Renal cortical epithelial cell (primary cell): ENCODE measurements at places on chromosomes 3 and 15.

DNA sequence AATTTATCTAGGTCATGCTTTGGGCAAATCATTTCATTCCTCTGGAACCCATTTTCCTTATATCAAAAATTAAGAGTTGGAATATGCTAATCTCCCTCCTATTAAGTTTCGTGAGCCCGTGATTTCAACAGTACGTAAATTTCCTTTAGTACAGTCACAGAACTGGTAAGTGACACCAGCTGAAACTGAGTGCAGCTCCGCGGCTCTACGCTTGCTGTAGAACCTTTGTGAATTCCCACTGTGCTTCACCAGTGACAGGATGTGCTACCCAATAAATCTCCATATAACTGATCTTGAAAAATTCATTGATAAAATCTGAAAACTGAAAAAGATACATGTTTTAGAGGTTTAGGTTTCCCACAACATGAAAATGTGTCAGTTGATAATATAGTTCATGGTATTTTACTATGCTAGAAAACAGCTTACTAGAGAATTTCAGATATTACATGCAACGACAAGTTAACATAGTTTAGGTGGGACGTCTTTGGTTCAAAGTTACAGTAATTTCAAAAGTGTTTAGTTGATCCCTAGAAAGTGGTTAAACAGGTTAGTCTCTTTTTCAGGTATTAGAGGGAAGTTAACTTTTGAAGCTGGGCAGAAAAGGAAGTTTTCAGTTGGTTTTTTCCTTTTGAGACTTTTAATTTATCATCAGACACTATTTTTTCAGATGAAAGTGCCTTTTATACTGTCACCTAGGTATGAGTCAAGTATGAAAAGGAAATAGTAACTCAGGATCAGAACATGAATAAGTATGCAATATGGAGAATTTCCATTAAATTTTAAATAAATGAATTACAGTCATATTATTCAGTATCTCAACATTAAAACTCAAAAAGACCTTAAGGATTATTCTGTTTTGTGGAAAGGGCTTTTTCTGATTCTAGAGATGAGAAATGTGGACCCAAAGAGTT lies 57.0 kb downstream of the PPARG start:
- no peak for DNase-seq

GRCh38 chr15:98858610-98859023 lies 149.0 kb downstream of the PGPEP1L start:
- DNase-seq: no peak

GRCh38 chr3:118550122-118550521 lies 484.5 kb downstream of the IGSF11 start:
- DNase-seq: no peak

DNA sequence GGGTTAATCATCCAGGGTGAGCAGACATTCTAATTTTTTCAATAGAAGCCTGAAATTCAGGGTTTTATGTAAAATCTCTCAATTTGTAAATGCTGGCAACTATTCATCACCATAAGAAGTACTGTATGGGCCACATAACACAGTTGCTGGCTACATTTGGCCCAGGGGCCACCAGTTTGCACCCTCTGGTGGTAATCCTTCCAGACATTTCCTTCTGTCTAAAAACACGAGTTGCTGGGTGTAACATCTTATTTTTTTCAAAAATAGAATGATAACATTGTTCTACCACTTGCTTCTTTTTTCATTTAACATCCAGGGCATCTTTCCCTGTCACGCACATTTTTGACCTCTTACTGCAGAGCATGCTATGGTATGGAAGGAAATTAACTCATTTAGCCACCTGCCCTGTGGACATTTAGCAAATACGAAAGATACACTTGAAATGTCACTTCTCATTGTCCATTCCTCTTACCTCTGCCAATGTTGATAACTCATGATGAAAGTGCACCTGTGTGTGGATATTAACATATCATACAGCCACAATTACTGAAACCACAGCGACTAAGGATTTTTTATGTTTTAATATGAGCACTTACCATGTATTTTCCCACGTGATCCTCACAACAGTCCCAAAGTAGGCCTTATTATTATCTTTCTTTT lies 117.5 kb upstream of the ARHGEF3 start:
- DNase-seq: no peak

DNA sequence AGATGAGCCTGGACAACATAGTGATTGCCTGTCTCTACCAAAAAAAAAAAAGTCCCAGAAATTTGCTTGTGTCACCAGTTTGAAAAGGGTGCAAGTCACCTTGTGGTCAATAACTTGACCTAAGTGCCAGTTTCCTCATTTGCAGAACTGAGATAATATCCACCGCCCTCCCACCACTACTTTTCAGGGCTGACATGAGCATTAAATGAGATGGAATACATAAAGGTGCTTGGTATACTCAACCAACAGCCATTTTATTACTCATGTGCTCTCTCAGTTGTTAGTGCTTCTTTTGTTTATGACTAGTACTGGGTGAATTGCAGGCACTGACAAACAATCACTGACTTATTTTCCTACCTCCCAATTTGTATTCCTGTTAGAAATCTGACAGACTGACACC lies 340.5 kb upstream of the SATB1 start:
- DNase-seq: no peak

- DNase-seq: peak; percentile 67
These were observed 349.7 kb downstream of the TUSC7 start for GRCh38 chr3:117059067-117059955.

GRCh38 chr3:195450731-195451229 lies 8.0 kb upstream of the ACAP2 start:
- DNase-seq: peak; percentile 68

DNA sequence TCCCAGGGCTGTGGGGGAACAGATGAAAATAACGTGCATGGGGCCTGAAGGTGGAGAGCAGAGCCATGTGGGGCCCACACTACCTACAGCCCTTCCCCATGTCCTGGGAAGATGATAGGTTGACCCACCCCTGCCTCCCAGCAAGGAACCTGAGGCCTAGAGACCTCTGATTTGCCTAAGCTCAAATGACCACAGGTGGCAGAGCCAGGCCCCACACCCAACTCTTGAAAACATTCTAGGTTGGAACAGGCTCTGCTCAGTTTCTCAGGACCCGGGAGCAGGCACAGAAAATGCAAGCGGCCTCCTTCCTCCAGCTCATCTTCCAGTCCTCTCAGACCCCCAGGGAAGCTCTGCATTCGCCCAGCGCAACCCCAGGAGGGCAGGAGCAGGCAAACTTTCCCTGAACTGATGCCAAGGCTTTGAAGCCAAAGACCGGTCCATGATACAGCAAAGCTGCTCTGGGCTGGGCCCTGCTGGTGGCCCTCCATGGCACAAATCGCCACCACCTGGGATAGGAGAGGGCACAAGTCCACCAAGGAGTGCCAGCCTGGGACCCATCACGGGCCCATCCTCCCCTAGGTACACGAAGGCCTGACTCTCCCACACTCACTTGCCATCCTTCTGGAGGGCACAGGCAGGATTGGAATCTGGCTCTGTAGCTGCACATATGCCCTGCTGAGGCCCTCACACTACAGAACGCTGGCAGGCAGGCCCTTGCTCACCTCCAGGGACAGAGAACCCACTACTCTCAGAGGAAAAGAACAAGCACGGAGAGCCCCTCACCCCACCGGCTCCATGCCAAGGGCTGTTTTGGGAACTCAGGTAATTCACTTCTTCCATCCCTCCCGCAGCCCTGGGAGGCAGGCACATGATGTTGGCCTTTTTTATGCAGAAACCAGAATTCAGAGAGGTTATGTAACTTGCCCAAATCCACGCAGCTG lies 51.0 kb upstream of the FURIN start:
- DNase-seq: no peak

DNA sequence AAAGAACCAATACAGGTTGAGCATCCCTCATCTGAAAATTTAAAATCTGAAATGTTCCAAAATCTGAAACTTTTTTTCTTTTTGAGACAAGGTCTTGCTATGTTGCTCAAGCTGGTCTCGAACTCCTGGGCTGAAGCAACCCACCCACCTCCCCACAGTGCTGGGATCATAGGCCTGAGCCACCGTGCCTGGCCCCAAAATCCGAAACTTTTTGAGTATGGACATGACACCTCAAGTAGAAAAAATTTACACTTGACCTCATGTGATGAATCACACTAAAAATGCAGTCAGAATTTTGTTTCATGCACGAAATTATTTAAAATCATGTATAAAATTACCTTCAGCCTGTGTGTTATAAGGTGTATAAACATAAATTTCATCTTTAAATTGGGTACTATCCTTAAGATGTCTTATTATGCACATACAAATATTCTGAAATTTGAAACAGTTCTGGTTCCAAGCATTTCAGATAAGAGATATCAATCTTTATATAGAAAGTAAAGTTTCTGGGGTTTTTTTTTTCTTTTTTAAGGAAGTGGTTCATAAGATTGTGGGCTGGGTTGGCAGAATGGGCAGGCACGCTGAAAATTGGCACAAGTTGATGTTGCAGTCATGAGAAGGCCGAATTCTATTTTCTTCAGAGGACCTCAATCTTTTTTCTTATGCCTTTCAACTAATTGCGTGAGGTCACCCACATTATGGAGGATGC lies 72.5 kb downstream of the SPRED1 start:
- DNase-seq: no peak

DNA sequence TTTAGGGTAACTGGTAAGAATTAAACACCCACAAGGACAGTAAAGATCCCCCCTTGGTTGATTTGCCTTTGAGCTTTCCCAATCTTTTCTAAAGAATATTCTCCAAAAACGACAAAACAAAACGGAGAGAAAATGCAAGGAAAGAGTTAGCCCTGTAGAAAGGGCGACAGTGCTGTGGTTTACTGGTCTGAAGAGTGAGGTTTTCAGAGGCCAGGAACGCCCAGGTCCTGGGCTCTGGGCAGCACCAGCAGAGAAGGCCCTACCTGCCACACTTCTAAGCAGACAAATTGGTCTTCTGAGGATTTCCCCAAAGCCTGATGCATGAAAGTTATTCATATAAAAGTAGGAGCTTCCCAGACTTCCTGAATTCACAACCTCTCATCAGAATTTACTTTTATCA lies 119.3 kb downstream of the KCNMB2 start:
- no peak for DNase-seq

GRCh38 chr15:49137861-49138260 lies 17.5 kb downstream of the COPS2 start:
- DNase-seq: peak; percentile 36

DNA sequence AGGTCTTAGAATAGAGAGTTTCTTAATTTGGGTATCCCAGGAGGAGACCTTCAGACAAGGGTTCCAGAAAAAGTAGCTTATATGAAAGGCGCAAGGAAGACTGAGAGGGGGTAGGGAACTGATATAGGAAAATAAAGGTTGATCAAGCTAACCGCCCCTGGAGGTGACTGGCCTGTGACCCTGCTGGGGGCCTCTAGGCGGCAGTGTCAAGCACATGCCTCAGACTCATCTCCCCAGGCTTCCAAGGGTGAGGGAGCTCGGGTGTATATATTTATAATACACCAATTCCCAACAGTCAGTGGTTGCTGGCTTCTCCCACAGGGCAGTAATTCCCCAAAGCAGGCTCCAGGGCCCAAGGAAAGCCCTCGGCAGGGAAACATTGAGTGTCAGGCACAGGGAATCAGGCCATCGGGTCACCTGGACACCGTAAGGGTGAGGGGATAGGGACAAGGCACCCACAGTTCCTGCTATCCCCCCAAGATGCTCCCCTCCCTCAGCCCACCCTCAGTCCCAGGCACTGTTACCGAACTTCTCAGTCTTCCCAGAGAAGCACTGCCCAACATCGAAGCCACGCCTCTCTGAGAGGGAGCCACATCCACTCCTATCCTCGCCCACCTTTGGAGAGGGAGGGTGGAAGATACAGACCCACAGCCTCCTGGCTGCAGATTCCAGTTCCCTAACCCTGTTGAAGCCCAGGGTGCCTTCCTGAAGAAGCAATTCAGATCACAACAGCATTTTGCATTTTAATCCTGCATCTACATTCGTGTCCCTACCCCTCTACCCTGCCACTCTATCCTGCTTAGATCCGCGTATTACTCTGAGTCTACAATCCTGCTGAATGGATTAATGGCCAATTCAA lies 19.5 kb upstream of the CAV3 start:
- DNase-seq: no peak

DNA sequence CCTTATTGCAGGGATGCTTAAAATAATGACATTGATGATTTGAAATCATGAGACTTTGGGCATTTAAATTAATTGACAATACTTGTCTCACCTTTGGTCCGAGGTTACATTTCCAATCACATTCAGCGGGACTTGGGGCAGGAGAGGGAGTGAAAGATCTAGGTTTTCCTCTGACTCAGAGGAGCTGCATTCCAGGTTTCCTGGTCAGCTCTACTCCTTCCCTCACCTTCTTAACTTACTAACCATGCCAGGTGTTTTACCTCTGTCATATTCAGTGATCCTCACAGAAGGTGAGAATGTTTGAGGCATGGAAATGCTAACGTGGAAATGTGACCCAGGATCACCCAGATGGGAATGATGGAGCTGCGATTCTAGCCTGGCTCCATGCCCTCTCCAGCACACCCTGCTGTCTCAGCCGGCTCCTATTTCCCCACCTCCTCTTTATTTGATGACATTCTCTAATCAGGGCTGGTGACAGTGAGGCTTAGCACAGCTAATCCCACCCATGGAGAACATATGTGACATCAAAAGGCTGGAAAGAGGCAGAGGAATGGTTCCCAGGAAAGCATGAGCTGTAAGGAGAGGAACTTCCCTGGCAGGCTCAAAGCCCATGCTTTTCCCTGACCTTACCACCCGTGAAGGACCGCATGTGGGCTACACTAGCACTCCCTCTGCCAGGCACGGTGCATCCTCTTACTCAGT lies 38.7 kb downstream of the THSD4 start:
- DNase-seq: peak; percentile 57

- no peak for DNase-seq
These were observed 195.8 kb downstream of the BBX start for GRCh38 chr3:107718547-107718946.

DNA sequence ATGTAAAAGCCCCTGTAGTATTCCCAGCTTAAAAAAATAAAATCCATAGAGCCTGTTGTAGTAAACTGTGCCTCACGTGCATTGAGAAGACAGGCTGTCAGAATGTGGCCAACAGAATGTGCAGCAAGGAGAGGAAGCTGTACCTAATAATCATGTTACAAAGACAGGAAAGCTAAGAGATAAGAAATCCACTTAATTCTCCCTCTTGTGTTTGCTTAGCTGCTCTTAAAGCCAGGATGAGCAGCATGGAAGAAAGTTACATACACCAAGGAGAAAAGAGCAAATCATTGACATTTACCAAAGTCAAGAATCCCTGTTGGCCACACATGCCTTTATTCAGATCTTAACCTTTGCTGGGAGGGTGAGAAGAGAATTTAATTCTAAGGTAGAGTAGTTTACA lies 85.9 kb downstream of the TNIK start:
- DNase-seq: no peak

GRCh38 chr3:32181365-32181764 lies 57.1 kb upstream of the CMTM8 start:
- no peak for DNase-seq

DNA sequence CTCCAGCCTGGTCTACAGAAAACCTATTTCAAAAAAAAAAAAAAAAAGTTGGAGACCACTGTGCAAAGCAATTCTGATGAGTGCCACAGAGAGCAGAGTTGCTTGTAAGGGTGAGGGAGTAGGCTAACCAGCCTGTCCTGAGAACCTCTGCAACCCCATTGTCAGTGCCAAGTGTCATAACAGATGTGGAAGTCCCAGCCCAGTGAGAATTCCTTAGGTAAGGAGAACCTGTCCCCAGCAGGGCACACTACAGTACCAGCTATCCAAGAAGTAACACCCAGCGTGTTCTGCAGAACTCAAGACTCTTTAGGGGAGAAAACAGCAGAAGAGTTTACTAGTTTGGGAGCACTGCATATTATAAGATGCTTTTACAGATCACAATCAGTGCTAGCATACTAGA lies 156.3 kb downstream of the LIPC start:
- no peak for DNase-seq
